Epithelial cell of proximal tubule (primary cell): ENCODE measurements at places on chromosomes 3 and 15. TPM values are rescaled to one million over a fixed set of nuclear protein-coding genes. Genes with fewer than 3 reads are reported as not detected.

GRCh38 chr3:173744895-173745294 is 347.4 kb downstream of the NLGN1 start:
- no peak for DNase-seq

GRCh38 chr15:63576441-63576840 is 20.7 kb upstream of the FBXL22 start:
- DNase-seq = no peak

GRCh38 chr3:53161820-53162671 is 1.0 kb downstream of the PRKCD start:
- no peak for DNase-seq

- DNase-seq = no peak
Observed at GRCh38 chr15:29854413-29854812, 32.1 kb upstream of the TJP1 start.

- DNase-seq = no peak
Observed at GRCh38 chr3:141313093-141313683, 55.1 kb upstream of the ZBTB38 start.

DNA sequence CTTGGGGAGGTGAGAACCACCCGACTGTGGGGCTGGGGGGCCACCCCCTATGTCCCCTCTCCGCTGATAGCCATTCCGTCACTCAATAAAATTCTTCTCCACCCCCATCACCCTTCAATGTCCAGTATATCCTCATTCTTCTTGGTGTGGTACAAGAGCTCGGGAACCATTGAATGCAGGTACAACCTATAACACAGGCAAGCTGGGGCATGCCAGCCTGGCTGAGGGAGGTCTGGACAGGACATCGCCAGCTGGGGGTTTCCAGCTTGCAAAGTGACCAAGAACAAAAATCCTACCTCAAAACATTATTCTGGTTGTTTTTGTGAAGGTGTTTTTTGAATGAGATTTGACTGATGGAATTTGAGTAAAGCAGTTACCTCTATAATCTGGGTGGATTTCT is 19.6 kb upstream of the BDH1 start:
- DNase-seq = no peak

Gene SLC24A5
- not detected in 2 replicates for total RNA-seq

Gene GPR171
- not detected in 2 replicates for total RNA-seq

Gene ALG1L2
- total RNA-seq = not detected in 2 replicates

Gene SLC28A1
- not detected in 2 replicates for total RNA-seq

Gene PATL2
- total RNA-seq = not detected in 2 replicates

Gene ZNF148
- total RNA-seq = 14.7 and 16.3 TPM in 2 replicates

Gene CCDC9B
- 4.6 and 10.7 TPM in 2 replicates for total RNA-seq
